Stimulated activated CD4-positive, alpha-beta T cell treated with anti-CD3 and anti-CD28 coated beads, Interleukin-15, amount 100 ng/mL, for 48 hours (primary cell): ENCODE measurements at places on chromosomes 5 and 9.

DNA sequence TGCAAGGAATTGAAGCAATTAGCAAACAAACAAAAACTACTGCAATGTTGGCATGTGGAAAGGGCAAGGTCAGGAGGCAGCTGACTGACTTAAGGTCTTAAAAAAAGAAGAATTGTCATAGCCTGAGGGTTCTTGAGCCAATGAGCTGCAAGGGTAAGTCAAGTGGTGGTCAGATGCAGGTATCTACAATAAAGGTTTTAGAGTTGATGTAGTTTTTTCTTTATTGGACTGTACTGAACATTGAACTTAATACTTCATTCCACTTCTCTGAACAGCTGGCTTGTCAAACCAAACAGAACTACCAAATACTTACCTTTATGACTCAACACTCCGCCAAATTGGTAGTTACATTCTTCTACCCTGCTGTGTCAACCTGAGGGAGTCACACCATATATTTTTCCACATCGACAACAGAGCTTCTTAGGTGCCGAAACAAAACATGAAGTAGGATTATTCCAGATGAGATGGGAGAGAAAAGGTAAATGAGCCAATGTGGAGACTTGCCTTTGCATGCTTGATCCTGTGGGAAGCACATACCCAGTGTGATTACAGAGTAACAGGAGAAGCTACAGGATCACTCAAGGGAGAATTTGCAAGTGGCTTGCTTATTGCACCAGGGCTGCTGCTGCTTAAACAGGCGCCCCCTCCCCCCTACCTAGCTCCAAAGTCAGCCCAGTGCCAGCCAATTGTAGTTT is 35.3 kb downstream of the EQTN start:
- DNase-seq, result no peak

- no peak for DNase-seq
These were observed 415.3 kb downstream of the CETN3 start for GRCh38 chr5:89994266-89994665.

- no peak for DNase-seq
These were observed 129.4 kb downstream of the OLFM1 start for GRCh38 chr9:135216791-135217441.

- DNase-seq, result no peak
These were observed 27.9 kb downstream of the USP20 start for GRCh38 chr9:129863059-129863690.

- DNase-seq, result no peak
These were observed 136.6 kb upstream of the DAB2 start for GRCh38 chr5:39561421-39561820.

DNA sequence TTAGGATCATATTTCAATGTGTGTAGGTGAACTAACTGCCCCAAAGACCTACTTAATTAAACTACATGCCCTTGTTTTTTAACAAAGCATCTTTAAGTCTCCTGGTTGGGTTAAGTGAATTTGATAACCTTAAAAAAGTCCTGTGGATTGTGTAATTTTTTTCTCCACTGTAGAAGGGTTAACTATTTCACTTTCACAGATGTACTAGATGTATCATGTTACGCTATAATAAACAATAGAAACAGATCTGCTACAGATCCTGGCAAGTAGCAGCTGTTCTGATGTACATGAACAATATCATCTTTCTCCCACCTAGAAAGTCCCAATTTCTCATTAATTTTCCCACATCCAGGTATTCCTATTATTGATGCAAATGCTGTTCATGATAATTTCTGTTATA is 18.9 kb downstream of the KIF24 start:
- no peak for DNase-seq

GRCh38 chr5:127292030-127292735 is 1.6 kb downstream of the MEGF10 start:
- no peak for DNase-seq

- DNase-seq, result no peak
These were observed 90.9 kb downstream of the CFAP90 start for GRCh38 chr5:7759951-7760580.

DNA sequence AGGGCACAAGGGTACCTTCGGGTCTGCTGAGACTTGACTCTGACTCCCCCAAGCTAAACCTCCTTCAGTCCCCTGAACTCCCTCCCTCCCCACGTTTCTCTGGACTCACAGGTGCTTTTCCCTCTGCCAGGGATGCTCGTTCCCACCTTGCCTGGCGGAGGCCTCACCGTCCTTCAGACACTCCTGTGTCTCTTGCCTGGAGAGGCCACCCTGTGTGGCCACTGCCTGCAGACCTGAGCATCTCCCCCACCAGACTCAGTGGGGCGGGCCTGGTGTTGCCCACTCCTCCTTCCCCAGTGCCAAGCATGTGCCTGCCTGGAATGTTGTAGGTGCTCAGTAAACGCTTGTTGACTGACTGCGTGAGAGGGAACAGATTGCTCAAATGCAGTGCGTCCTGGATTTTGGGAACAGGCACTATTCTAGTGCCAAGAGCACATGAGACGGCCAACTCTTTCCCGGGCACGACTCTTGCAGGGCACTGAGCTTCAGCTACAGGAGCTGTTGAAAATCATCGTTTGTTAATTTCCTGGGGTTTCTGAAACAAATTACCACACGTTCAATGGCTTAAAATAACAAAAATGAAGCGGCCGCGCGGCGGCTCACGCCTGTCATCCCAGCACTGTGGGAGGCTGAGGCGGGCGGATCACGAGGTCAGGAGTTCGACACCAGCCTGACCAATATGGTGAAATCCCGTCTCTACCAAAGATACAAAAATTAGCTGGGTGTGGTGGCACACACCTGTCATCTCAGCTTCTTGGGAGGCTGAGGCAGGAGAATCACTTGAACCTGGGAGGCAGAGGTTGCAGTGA is 71.0 kb upstream of the BARHL1 start:
- no peak for DNase-seq

- peak; percentile 2 for DNase-seq
These were observed 831.8 kb downstream of the TAF11L14 start for GRCh38 chr5:18465833-18466681.

DNA sequence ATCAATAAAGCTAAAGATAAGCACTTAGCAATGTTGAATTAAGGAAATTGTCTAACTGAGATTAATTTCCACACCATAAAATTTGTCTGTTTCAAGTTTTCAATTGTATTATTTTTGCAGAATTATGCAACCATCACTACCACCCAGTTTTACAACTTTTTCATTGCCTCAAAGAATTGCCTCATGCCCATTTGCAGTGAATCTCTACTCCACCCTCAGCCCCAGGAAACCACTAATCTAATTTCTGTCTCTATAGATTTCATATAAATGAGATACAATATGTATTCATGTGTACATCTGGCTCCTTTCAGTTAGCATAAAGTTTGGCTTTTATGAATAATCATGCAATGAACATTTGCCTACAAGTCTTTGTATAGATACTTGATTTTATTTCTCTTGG is 72.9 kb downstream of the PTCD2 start:
- no peak for DNase-seq

DNA sequence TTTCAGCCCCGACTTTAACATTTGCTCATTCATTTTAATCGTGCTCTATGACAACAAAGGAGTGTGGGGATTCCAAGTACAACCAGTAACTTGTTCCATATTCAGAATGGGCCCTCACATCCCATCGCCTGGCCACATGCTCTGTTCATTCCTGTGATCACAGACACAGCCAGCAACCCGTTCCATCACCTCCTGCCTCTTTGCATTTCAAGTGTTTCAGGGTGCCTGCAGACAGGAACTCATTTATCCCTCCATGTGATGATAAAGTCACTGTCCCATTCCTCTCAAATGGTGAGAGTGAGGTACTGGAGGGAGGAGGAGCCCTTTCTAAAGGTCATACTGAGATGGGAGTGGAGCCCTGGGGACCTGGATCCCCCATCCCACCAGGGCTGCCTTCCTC is 571.1 kb downstream of the MAT2B start:
- DNase-seq, result no peak

GRCh38 chr5:83687124-83687619 is 33.5 kb downstream of the HAPLN1 start:
- no peak for DNase-seq

DNA sequence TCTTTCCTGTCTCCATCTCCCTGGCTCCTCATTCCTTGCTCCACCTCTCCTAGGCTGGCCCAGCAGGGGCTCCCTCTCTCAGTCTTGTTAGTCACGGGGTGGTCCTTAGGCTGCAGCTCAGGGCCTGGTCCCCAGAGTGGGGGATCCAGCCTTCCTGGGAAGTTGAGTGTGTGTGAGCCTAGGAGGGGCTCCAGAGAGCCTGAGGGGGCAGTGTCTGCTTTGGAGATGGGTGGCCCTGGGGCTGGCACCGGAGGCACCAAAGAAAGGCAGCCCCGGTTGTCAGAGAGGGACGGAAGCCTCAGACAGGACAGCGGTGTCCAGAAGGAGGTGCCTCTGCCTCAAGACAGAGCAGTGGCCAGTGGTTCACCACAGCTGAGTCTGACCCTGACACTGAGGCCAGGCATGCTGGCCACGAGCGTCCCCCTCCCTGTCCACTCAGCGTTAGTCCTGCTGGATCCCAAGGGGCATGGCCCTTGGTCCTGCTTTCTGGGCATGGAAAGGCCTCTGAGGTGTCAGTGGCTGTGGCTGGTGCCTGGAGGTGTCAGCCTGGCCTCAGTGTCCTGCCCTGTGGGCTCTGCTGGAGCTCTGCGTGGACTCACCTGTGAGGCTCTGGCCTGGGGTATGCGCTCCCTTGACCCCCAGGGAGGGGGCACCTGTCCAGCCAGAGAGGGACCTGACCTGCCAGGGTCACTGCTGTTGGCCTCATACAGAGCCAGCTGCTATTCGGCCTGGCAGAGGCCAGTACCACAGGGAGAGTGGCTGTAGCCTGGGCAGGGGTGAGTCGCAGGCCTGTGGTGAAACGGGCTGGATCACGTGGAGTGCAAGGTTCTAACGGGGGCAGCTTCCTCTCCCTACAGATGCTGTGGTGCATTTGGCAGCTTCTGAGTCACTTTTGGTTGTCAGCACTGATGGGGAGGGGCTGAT is 130.6 kb downstream of the CACNA1B start:
- DNase-seq, result no peak

DNA sequence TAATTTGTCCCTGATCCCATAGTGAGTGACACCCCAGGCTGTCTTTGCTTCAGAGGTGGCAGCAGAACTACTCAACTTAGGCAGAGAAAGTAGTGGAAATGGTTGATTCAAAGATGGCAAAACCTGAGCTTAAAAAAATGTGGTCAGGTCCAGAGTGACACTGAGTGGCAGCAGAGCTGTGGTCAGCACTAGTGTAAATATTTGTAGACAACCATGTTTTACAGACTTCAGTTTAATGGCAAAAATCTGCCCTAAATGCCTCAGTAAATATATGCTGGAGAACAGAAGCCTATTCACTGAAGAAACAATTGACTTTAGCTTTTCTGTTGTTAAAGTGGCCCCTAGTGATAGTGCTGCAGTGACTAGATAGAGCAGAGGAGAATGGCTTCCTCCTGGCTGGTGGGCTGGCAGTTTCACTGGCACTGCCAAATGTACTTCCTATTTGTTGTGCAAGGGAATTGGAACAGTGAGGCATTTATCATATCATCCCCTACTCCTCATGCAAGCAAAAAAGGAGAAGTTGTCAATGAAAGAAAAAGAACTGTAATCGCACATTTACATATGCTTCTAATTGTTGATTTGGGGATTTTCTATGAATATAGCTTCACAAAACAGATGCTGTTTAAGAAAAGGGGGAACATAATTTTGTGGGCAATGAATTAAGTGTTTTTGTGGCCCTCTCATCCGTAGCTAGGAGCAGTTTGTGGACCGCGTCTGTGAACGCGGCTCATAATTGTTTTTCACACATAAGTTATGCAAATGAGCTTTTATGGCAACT is 12.0 kb downstream of the PBX3 start:
- DNase-seq, result no peak

DNA sequence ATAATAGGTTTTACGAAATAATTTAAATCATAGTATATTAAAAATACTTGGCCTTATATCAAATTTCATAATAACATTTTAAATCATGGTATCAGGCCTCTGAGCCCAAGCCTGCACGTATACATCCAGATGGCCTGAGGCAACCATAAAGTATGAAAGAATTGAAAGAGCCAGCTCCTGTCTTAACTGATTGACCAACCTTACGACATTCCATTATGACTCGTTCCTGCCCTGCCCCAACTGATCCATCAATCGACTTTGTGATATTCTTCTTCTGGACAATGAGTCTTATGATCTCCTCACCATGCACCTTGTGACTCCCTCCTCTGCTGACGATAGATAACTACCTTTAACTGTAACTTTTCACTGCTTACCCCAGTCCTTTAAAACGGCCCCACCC is 545.0 kb downstream of the MTRR start:
- no peak for DNase-seq

DNA sequence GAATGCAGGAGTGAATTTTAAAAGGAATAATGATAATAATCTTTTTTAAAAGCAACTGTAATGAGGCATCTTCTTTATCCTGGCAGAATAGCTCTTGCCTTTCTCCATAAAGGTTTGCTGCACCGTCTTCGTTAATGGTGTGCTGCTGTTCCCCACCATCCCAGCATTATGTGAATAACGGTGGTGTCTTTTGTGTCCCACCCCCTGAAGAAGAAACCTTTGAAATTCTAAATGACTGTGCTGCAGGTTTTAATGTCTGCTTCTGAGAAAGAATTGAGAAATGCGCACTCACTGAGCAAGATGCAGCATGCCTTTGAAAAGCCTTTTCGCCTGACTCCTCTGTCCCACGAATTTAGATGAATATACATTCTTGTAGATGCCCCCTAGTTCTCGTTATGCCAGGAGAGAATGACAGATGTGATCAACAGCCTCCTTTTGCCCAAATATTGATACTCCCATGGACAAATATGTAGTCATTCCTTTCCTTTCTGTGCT is 246.1 kb upstream of the ZNF462 start:
- DNase-seq, result no peak

GRCh38 chr5:66757219-66757833 is 161.1 kb downstream of the MAST4 start:
- DNase-seq, result no peak

- no peak for DNase-seq
These were observed 124.0 kb downstream of the RGS3 start for GRCh38 chr9:113587471-113588031.

DNA sequence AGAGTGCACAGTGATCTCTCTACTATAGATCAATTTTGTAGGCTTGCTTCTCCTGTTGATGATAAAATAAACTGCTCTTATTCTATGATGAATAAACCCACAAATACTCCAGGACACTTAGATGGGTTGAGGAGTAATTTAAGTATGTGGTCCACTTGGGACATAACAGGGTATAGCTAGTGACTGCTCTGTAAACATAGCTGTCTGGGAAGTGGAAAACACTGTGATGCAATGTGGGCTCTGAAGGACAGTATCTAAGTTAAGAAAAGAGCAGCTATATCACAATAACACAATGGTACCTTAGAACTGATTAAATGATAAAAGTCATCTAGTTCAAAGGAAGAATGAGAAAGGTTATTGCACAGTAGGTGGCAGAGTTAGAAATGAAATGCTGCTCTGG is 294.3 kb upstream of the HAPLN1 start:
- DNase-seq, result no peak

- DNase-seq, result no peak
These were observed 497.0 kb upstream of the TNC start for GRCh38 chr9:115615000-115615401.

DNA sequence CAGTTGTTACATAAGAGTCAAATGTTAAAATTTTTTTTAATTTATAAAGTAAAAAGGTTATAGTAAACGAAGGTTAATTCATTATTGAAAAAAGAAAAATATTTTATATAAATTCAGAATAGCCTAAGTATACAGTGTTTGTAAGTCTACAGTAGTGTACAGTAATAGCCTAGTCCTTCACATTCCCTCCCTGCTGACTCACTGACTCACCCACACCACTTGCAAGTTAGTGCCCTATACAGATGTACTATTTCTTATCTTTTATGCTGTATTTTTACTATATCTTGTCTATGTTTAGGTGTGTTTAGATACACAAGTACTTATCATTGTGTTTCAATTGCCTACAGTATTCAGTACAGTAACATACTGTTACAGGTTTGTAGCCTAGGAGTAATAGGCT is 57.6 kb downstream of the MAMDC2 start:
- DNase-seq, result no peak

GRCh38 chr9:94097788-94098414 is 13.6 kb downstream of the PTPDC1 start:
- DNase-seq, result no peak
